ENCODE measurements at places on chromosomes 13 and 19. TPM values are rescaled to one million over a fixed set of nuclear protein-coding genes. Genes with fewer than 3 reads are reported as not detected.

The PRKD2 gene
- 25.5 TPM for total RNA-seq

The ZNF296 gene
- 0.71 TPM for total RNA-seq

The CEACAM6 gene
- total RNA-seq: 20.6 TPM

The ZMYM5 gene
- total RNA-seq: 52.3 TPM

The ACP7 gene
- total RNA-seq: not detected

The ZNF790 gene
- total RNA-seq: 20.8 TPM

The IGFL4 gene
- total RNA-seq: 0.77 TPM

The KLF1 gene
- total RNA-seq: 2.1 TPM

The GTPBP3 gene
- 27.8 TPM for total RNA-seq

The KMT5C gene
- 40.3 TPM for total RNA-seq

The ADGRE2 gene
- total RNA-seq: 0.49 TPM

The MTUS2 gene
- total RNA-seq: 18.5 TPM

The ARHGAP35 gene
- total RNA-seq: 72.8 TPM

The NLRP5 gene
- total RNA-seq: not detected

The B3GNT8 gene
- total RNA-seq: 1.9 TPM

The DOCK6 gene
- 44.9 TPM for total RNA-seq

The ATP4A gene
- not detected for total RNA-seq

The SLITRK6 gene
- 17.6 TPM for total RNA-seq

The EID2B gene
- total RNA-seq: 14.8 TPM

The ZNF530 gene
- 7.1 TPM for total RNA-seq

The CEACAM20 gene
- total RNA-seq: not detected

The RNF225 gene
- not detected for total RNA-seq

The FSD1 gene
- total RNA-seq: 16.4 TPM

The EXOC3L2 gene
- total RNA-seq: 3.5 TPM

The RAP2A gene
- total RNA-seq: 75.9 TPM

The TSHZ3 gene
- total RNA-seq: 14.8 TPM

The MIR17HG gene
- 14.5 TPM for total RNA-seq

The PLA2G4C gene
- 42.7 TPM for total RNA-seq

The B3GNT3 gene
- 1.2 TPM for total RNA-seq

The TMEM143 gene
- 2.8 TPM for total RNA-seq

The ZNF792 gene
- 23.0 TPM for total RNA-seq

The CEACAM3 gene
- 1.9 TPM for total RNA-seq

The TTC9B gene
- 5.7 TPM for total RNA-seq

The NKPD1 gene
- total RNA-seq: 0.60 TPM

The KLK4 gene
- total RNA-seq: not detected

The FCHO1 gene
- total RNA-seq: 5.9 TPM

The CAPS gene
- 11.2 TPM for total RNA-seq

The FPR3 gene
- total RNA-seq: 0.66 TPM

The CYP2A7 gene
- not detected for total RNA-seq

The GRIN2D gene
- 4.3 TPM for total RNA-seq

The ZIC5 gene
- total RNA-seq: 10.4 TPM

The UBE2L5 gene
- not detected for total RNA-seq

The KLF16 gene
- 8.4 TPM for total RNA-seq

The RRAS gene
- 6.5 TPM for total RNA-seq

The F10 gene
- total RNA-seq: 22.7 TPM

The HDGFL2 gene
- 53.3 TPM for total RNA-seq

The NPAS1 gene
- 0.99 TPM for total RNA-seq

The RAB3D gene
- 17.7 TPM for total RNA-seq

The C1QTNF9 gene
- 0.38 TPM for total RNA-seq

The ATXN8OS gene
- not detected for total RNA-seq

The MISP3 gene
- total RNA-seq: 0.71 TPM

The LMTK3 gene
- total RNA-seq: 6.1 TPM

The RFXAP gene
- 13.7 TPM for total RNA-seq

The RASAL3 gene
- 0.82 TPM for total RNA-seq

The CATSPERD gene
- not detected for total RNA-seq

The CLEC4M gene
- 0.27 TPM for total RNA-seq

The SGCG gene
- total RNA-seq: 17.3 TPM

The WTIP gene
- 18.2 TPM for total RNA-seq

The CEACAM4 gene
- total RNA-seq: 0.44 TPM
